Activated CD4-positive, alpha-beta T cell treated with anti-CD3 and anti-CD28 coated beads for 36 hours (primary cell): ENCODE measurements at places on chromosomes 6 and 20. TPM values are rescaled to one million over a fixed set of nuclear protein-coding genes. Genes with fewer than 3 reads are reported as not detected.

DNA sequence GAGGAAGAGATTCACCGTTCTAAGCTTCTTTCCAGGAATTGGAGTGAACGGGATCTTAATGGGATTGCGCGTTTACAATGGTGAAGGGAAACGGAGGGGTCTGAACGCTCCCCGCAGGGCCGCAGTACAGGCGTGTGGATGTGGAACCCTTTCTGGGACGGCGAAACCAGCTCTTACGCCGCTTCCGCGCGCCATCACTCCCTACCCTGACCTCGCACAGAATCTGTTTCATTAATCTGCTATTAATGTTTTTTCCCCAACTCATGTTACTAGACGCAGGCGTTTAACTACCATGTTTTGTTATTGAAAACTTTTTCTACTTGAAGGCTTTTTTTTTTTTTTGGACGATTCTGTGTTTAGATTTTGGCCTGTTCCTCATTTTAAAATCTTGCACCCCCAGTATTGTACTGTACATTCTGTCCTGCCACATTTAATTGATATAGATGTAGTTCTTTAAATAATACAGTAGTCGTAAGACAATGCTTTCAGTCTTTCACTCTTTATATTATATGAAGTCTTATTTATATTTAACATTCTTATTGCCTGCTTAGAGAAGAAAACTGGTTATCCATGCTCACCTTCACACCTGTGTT, 696 bp upstream of the SUPT3H start:
- H3K36me3 ChIP-seq = peaks cover 2% of the 10 kb centered on the region
- H3K27me3 ChIP-seq = no peaks in the 10 kb centered on the region
- H3K4me1 ChIP-seq = peaks cover 17% of the 10 kb centered on the region
- peak; percentile 53 for DNase-seq

MUCL3 gene
- total RNA-seq = not detected

GRCh38 chr6:111997853-111998208, 56.1 kb upstream of the CCN6 start:
- H3K4me3 ChIP-seq = no peak overlapping the region
- H3K27ac ChIP-seq = no peak overlapping the region
- peaks cover 45% of the 10 kb centered on the region for H3K4me1 ChIP-seq
- H3K36me3 ChIP-seq = peaks cover 2% of the 10 kb centered on the region
- H3K27me3 ChIP-seq = no peaks in the 10 kb centered on the region
- no peak for DNase-seq

- no peak overlapping the region for H3K27ac ChIP-seq
- H3K27me3 ChIP-seq = peaks cover 26% of the 10 kb centered on the region
- no peaks in the 10 kb centered on the region for H3K36me3 ChIP-seq
- no peak overlapping the region for H3K4me3 ChIP-seq
- H3K4me1 ChIP-seq = no peaks in the 10 kb centered on the region
Measured at GRCh38 chr20:46179862-46180261, 61.7 kb downstream of the CD40 start.

DNA sequence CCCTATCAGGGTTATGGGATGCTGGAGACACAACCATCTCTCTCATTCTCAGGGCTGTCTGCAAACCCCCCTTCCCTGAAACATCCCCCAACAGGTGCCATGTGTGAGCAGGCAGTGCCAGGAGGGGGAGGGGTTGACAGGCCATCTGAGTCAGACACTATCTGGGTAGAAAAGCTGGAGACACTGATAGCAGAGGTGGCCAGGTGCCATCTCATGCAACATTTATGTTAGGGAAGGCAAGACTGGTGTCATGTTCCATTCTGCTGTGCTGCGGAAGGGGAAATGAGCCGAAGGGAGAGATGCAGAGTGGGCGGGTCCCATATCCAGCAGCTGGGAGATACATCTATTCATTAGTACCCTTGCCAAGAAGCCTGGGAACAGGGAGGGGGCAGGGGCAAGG, 3.5 kb downstream of the LHFPL5 start:
- no peak for DNase-seq
- H3K36me3 ChIP-seq = no peaks in the 10 kb centered on the region
- no peak overlapping the region for H3K27ac ChIP-seq
- no peak overlapping the region for H3K4me3 ChIP-seq
- peaks cover 16% of the 10 kb centered on the region for H3K27me3 ChIP-seq
- no peaks in the 10 kb centered on the region for H3K4me1 ChIP-seq

DNA sequence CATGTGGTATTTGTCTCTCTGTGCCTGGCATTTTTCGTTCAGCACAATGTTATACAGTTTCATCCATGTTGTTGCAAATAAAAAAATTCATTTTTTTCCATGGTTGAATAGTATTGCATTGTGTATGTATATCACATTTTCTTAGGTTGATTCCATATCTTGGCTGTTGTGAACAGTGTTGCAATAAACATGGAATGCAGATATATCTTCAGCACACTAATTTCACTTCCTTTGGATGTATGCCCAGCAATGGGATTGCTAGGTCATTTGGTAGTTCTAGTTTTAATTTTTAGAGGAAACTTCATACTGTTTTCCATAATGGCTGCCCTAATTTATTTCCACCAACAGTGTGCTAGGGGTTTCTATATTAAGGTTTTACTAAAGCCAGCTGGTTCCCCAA, 52.6 kb downstream of the GFRAL start:
- H3K27ac ChIP-seq = no peak overlapping the region
- H3K4me1 ChIP-seq = no peaks in the 10 kb centered on the region
- no peaks in the 10 kb centered on the region for H3K27me3 ChIP-seq
- DNase-seq = no peak

RSPO4 gene
- not detected for total RNA-seq
